ENCODE measurements at places on chromosomes 3 and 15. TPM values are rescaled to one million over a fixed set of nuclear protein-coding genes. Genes with fewer than 3 reads are reported as not detected.

Gene CPN2
- 27.7 TPM for total RNA-seq

Gene CHD2
- 54.1 TPM for total RNA-seq

Gene ACSBG1
- 0.35 TPM for total RNA-seq

GRCh38 chr3:116153174-116153573 lies 292.1 kb downstream of the LSAMP start:
- no peaks in the 10 kb centered on the region for H3K4me1 ChIP-seq
- no peak for DNase-seq
- no peaks in the 10 kb centered on the region for H3K36me3 ChIP-seq

DNA sequence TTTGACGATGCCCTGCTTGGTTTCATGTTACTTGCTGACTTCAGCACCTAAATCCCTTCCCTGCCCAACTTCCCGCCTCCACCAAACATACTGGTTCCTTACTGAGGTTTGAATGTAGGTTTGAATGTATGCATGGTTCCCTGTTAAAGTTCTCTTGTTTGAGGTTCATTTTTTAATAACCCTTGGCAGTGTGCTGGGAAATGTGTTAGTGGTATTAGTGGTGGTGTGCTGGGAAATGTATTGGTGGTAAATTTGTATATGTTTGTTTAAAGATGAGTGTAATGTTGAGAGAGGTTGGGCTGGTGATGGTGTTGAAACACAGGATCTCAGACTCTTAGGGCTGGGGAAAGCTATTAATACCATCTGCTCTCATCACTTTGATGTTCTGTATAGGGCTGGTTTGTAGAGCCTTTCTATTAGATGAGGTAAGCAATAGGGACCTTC lies 392.7 kb downstream of the PTPRG start:
- H3K36me3 ChIP-seq, result no peaks in the 10 kb centered on the region
- H3K27ac ChIP-seq, result no peak overlapping the region
- no peaks in the 10 kb centered on the region for H3K27me3 ChIP-seq
- H3K4me3 ChIP-seq, result no peak overlapping the region
- no peaks in the 10 kb centered on the region for H3K4me1 ChIP-seq
- no peak for DNase-seq

GRCh38 chr3:136957751-136958288 lies at the start of gene IL20RB:
TSS of gene IL20RB (plus strand) at chr3:136957983. CDS start at chr3:136958114, 131 bp downstream.
- peaks cover 45% of the 10 kb centered on the region for H3K4me1 ChIP-seq
- DNase-seq, result no peak
- H3K4me3 ChIP-seq, result no peak within 1 kb of the TSS
- no peaks in the 10 kb centered on the region for H3K36me3 ChIP-seq

GRCh38 chr15:47203993-47204392 lies 513.3 kb upstream of the SEMA6D start:
- H3K4me1 ChIP-seq, result no peaks in the 10 kb centered on the region
- DNase-seq, result no peak

- H3K27me3 ChIP-seq, result no peaks in the 10 kb centered on the region
- H3K4me1 ChIP-seq, result peaks cover 18% of the 10 kb centered on the region
- H3K36me3 ChIP-seq, result no peaks in the 10 kb centered on the region
- no peak overlapping the region for H3K27ac ChIP-seq
- no peak overlapping the region for H3K4me3 ChIP-seq
- no peak for DNase-seq
Measured at GRCh38 chr15:57582090-57582489, 9.6 kb upstream of the MYZAP start.

DNA sequence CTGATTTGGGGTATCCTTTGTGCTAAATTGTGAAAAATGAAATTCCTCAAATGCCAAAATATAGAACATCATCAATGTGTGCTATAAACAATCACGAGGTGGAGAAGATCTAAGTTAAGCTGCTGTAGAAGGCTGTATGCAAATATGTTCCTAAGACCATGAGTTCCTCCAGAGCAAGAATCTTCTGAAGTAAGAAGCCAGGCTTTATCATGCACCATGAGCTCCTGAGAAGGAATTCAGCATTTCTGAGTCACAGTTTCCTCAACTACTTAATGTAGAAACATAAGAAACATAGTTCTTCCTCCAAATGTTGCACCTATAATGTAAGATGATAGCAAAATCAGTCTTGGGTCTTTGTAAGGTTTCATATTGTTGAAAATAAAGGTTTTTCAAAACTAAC lies 241.7 kb upstream of the MDFIC2 start:
- no peak overlapping the region for H3K4me3 ChIP-seq
- no peak overlapping the region for H3K27ac ChIP-seq
- H3K36me3 ChIP-seq, result no peaks in the 10 kb centered on the region
- no peaks in the 10 kb centered on the region for H3K27me3 ChIP-seq
- DNase-seq, result no peak
- H3K4me1 ChIP-seq, result no peaks in the 10 kb centered on the region

DNA sequence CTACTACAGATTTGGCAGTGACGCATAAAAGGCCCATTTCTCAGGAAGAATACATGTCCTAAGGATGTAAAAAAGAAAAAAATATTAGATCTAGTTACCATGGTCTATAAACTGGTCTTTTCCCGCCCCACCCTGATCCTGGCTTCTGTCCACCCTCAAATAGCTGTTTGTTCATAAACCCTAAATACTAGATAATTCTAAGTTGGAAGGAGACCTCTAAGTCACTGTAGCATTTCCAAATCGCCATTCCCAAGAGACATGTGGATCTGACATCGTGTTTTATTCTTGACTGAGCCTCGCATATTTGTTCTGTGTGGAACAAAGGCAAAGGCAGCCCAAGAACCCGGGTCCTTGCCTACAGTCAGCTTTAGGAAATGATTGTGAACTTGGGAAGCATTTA lies 49.0 kb downstream of the LMCD1 start:
- 0 out of 3 replicates have a peak, but pooled peaks cover 7% of the 10 kb centered on the region for H3K36me3 ChIP-seq
- no peak for DNase-seq
- no peaks in the 10 kb centered on the region for H3K27me3 ChIP-seq
- no peak overlapping the region for H3K4me3 ChIP-seq

GRCh38 chr3:36595511-36595910 lies 168.8 kb downstream of the DCLK3 start:
- no peak overlapping the region for H3K27ac ChIP-seq
- H3K4me3 ChIP-seq, result no peak overlapping the region
- no peaks in the 10 kb centered on the region for H3K36me3 ChIP-seq
- H3K4me1 ChIP-seq, result no peaks in the 10 kb centered on the region
- H3K27me3 ChIP-seq, result no peaks in the 10 kb centered on the region

DNA sequence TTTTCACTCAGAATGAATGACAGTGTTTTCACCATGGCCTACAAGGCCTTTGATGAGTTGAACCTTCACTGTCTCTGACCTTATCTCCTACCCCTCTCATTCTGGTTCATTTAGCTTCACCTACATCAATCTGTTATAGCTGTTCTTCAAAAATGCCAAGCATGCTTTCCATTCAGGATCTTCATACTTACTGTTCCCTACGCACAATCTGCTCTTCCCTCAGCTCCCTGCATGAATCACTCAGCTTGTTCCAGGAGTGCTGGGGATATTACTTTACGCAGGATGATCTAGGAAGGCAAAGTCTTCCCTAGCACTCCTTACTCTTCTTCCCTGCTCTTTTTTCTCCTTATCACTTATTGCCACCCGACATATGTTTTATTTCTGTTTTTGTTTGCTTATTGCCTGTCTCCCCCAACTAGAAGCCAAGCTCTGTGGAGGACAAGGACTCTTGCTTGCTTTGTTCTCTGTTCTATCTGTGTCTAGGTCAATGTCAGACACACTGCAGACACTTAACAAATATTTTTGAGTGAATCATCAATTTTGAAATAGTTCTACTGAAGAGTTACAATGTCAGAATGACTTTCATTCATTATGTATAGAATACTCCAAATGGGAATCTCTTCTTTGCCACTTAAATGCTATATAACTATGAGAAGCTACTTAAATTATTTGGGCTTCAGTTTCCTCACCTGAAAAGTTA lies 238.3 kb upstream of the FEZF2 start:
- H3K27ac ChIP-seq, result no peak overlapping the region
- no peaks in the 10 kb centered on the region for H3K4me1 ChIP-seq
- H3K4me3 ChIP-seq, result no peak overlapping the region

DNA sequence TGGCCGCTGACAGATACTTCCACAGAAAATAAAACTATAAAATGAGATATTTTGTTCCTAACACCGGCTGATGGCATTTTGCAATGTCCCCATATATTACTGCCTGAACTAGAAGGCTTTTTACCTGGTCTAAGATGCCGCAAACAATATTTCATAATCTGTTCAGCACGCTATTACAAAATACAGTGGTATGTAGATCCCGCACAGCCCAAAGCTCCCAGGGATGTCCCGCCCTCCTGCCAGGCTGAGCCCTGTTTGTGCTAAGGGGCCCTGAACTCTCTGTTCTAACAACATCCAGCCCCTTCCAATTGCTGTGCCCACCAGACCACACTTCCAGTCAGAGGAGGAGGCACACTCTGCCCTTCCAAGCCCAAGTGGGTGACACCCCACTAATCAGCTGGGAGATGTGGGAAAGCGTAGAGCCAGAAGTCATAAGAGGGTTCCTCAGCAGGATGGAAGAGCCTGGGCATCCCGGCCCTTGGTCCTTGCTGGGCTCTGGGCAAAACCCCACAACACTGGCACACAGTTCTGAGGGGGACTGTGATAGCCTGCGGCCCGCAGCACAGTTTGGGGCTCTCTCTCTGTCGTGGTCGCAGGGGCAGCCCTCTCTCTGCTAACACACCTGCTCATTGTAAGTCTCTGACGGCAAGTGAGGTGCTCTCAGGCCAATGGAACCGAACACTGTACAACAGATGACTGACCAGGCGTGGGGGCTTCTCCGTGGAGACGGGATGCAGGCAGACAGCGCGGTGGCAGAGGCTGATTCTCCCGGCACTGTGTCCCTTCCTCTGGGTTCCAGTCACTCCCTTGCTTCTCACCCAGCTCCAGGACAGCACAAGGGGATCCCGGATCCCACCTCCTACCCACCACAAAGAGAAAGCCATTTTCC lies 55.2 kb downstream of the PCSK6 start:
- no peak overlapping the region for H3K4me3 ChIP-seq
- peaks cover 65% of the 10 kb centered on the region for H3K4me1 ChIP-seq
- H3K27ac ChIP-seq, result no peak overlapping the region
- no peaks in the 10 kb centered on the region for H3K27me3 ChIP-seq
- peaks cover 23% of the 10 kb centered on the region for H3K36me3 ChIP-seq

- no peak overlapping the region for H3K4me3 ChIP-seq
- peaks cover 97% of the 10 kb centered on the region for H3K36me3 ChIP-seq
- H3K27ac ChIP-seq, result no peak overlapping the region
- no peak for DNase-seq
- peaks cover 35% of the 10 kb centered on the region for H3K4me1 ChIP-seq
Measured at GRCh38 chr3:157151627-157152026, 8.3 kb downstream of the CCNL1 start.

- no peak overlapping the region for H3K4me3 ChIP-seq
- no peaks in the 10 kb centered on the region for H3K4me1 ChIP-seq
Measured at GRCh38 chr3:13879102-13879945, 547 bp downstream of the WNT7A start.

DNA sequence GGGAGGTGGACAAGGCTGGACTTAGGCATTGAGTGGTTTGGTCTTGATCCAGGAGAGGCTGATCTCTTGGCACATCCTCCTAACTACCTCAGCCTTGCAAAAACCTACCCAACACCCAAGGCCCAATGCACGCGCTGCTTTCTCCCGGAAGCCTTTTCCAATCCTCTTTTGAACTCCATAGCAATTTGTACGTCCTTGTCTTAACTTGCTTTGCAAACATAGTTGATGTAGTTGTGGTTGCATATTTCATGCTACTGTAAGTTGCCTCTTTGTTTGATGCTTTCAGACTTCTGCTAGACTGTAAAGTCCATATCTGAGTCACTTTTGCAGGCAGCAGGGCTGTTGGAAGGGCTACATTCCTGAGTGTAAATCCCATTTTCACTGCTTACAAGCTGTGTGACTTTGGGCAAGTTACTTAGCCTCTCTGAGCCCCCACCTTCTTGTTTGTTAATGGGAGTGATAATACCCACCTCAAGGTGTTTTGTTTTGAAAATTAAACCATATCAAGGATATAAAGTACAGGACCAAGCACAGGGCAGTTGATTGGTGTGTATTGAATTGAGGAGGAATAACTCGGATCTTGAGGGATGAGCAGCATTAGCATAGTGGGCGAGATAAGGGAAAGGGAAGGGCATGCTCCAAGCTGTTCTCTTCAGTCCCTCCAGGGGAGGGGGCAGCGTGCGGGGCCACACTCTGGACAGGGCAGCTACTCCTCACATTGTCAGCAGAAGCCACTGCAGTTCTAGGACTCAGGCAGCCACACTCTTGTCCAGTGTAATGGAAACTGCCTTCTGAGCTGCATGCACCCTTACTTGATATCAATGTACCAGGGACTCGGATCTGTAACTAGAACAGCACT lies 28.8 kb downstream of the SIAH2 start:
- no peaks in the 10 kb centered on the region for H3K36me3 ChIP-seq
- no peaks in the 10 kb centered on the region for H3K27me3 ChIP-seq
- peak; percentile 92 for DNase-seq
- peak overlapping the region; percentile 79 for H3K27ac ChIP-seq

GRCh38 chr15:92071045-92071634 lies 217.6 kb downstream of the SLCO3A1 start:
- H3K4me1 ChIP-seq, result no peaks in the 10 kb centered on the region
- no peak overlapping the region for H3K27ac ChIP-seq
- peaks cover 7% of the 10 kb centered on the region for H3K27me3 ChIP-seq
- DNase-seq, result no peak
- no peaks in the 10 kb centered on the region for H3K36me3 ChIP-seq
- H3K4me3 ChIP-seq, result no peak overlapping the region

DNA sequence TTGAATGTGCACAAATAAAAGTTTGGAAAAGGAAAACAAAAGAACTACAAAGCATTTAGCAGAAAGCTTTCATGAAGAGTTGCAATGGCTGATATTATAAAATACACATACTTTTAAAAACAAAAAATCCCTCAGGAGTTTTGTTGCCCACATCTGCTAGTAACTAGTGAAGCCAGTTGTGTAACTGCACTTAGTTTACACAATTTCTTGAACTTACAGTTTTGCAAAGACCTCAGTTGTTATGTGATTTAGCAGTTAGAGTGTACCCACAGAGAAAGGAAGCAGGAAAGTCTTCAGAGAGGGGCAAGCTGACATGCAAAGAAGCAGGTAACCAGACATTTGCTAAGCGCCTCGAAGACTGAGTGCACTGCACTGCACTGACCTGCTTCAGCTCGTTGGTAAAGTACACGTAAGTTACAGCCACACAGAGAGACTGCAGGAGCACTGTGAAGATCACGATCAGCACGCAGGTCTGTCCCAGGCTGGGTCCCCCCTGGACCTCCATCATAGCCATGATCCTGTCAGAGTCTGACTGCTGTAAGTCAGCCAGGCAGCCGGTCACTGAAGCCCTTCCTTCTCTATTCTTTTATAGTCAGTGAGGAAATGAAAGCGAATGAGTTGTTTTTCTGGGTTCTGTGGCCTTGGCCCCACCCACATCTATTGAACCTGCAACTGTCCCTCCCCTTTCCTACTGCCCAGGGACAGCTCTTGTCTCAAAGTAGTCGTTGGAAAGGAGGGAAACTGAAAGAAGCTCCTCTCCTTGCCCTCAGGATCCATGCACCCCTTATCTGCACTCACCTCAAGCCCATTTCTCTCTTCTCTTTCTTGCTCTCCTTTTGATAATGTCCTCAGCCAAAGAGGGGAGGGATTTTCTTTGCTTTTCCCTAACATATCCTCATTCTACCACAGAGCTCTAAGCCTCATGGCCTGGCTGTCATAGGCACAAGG lies at the start of gene TNFSF10:
Gene TNFSF10, minus strand, starts transcription at position 560 of the 948 bp plus-strand sequence. Its CDS starts 46 bp downstream, at position 514.
- peak; percentile 37 for DNase-seq
- peak within 1 kb of the TSS; percentile 64 for H3K4me3 ChIP-seq
- peaks cover 41% of the 10 kb centered on the region for H3K4me1 ChIP-seq

GRCh38 chr3:132154619-132155018 lies 119.8 kb upstream of the CPNE4 start:
- H3K4me3 ChIP-seq, result no peak overlapping the region
- no peaks in the 10 kb centered on the region for H3K36me3 ChIP-seq
- H3K27ac ChIP-seq, result no peak overlapping the region

- H3K27ac ChIP-seq, result no peak overlapping the region
- peaks cover 47% of the 10 kb centered on the region for H3K4me1 ChIP-seq
- DNase-seq, result peak; percentile 61
- no peak overlapping the region for H3K4me3 ChIP-seq
Measured at GRCh38 chr15:29698030-29698701, 124.1 kb downstream of the TJP1 start.
